ENCODE measurements at places on chromosomes 5 and 9.

DNA sequence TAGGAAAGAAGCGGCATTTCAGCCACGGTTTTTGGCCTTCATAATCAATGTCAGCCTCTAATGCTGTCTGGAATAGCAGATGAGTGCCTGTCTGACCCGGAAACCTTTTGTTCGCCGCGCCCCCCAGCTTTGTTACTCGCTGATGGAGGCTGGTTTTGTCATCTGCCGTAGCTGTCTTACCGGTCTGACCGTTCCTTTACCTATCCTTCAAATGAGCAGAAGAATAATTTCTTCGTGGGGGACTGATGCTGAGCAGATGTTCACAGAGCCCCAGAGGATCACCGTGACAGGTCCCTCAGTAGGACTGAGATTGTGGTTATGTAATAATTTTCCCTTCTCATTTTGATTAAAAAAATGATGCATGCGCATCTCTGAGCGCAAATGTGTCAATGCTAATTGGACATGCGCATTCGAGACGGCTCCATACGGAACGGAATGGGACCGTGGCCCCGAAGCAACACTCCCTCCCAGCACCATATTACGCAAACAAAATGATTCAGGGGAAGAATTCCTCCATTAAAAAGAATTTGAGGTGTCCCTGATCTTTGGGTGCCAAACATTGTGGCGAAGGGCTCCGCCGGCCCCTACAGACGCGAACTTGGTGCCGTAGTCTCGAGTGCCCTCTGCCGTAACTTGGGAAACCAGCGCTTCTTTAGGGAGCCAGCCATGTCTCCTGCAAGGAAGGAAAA is 27.6 kb downstream of the TLX3 start:
- peak; percentile 16 for DNase-seq

DNA sequence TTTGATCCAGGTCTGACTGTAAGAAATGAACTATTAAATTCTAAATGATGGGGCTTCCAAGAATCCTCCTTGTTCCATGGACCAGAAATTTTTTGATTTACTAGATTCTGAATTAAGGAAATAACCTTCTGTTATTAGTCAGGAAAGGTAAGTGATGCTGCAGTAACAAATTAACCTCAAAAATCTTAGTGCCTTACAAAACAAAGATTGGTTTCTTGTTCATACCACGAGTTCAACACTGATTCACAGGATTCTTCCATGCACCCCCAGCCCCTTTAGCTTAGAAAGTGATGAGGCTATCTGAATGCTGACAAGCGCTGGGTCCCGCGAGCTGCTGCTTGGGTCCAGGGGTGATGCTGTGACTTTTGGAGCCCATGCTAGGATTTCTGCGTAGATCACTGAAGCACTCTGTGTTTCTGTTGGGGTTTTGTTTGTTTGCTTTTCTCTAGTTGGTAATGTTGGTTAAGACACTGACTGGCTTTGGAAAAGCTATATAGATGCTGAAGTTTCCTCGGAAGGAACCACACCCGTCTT is 52.3 kb downstream of the COL15A1 start:
- DNase-seq, result no peak

DNA sequence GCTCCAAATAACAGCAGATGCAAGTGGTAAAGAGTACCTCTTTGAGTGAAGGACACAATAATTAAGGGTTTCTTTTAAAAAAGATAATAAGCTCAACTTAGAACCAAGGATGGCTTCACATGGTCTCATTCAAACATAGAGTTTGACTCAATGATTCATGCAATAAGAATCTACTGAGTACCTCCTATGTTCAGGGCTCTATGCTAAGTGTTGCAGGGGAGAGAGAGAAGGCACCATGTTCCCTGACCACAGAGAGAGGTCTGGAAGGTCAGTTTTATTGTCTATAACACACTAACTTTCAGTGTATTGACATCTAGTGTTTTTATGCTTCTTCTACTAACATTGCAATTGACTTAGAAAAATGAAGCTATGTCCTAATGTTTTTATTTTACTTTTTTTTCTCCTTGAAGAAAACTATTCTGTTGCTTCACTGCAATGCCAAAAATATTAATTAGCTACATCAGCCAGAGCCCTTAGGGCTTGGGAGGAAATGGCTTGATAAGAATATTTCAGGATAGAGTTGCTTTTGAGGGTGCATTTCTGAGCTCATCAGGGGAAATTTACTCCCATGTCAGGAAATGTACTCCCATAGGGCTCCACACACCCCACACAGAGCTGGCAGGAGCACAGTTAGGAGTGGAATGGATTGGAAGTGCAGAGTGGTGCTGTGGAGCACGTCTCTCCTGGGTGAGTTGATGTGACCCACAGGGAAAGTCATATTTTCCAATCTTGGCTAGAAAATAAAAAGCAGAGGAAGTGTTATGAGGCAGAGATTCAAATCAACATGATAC is 106.6 kb downstream of the PDE8B start:
- no peak for DNase-seq

DNA sequence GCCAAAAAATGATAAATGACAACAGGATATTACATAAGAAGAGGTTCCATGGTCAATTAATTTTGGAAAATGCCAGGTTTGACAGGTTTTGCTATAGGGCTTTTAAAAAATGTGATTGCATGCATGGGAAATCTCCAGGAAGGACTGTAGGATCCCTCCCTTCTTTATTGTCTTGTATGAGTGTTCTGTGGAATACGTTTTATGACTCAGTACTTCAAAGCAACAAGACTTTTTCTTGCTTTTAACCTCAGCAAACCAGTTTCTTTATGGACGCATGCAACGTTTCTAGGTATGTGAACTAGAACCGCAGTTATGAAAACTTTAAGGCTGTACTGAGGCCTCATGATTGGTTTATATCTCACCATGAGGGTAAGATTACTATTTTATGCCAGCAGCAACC is 76.6 kb upstream of the NTRK2 start:
- no peak for DNase-seq

GRCh38 chr5:31604644-31605043 is 34.3 kb upstream of the PDZD2 start:
- no peak for DNase-seq

GRCh38 chr5:39980056-39980455 is 555.3 kb upstream of the DAB2 start:
- no peak for DNase-seq

GRCh38 chr5:38380537-38380936 is 122.2 kb downstream of the EGFLAM start:
- no peak for DNase-seq

GRCh38 chr9:114349713-114350480 is 20.2 kb downstream of the ORM2 start:
- DNase-seq, result no peak

GRCh38 chr9:126564716-126565115 is 49.0 kb upstream of the LMX1B start:
- DNase-seq, result no peak

- no peak for DNase-seq
These were observed 173.7 kb downstream of the SLC28A3 start for GRCh38 chr9:84166891-84167290.

DNA sequence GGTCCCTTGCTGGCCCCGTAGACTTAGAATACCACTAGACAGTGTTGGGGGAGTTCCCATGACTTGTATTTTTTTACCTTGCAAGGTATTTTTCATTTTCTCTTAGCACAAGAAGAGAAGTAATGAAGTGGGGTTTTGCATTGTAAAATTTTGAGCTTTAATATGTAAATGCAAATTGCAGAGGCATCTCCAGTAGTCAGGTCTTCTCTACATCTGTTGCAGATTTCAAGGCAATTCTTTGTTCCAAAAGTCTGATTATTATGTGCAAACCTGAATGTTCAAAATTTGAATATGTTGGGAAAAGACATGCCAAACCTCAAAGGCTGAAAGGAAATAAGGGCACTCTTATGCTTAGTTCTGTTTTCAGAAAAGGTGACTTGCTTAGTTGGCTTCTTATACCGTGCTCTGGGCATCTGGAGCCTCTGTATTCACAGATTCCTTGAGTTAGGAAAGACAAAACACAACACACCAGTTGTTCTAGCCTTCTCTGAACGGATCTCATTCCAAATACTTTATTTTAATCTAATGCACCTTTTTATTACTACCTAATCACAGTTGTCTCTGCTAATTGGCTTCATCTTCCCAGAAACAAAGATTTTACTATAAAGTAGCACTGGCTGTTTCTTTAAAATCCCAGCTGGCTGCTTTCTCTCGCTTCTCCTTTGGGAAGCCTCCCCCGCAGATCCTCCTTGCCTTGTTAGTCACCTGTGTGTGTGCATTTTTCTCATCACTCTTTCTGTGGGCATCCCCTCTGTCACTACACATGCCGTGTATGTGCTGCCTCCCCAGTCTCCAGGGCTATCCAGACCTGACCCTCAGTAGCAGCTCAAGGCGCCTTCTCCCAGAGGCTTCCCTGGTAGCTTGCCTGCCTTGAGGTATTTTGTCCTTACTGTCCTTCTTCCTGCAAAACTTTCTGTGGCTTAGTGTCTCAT is 138.2 kb downstream of the TLE4 start:
- DNase-seq, result no peak

GRCh38 chr5:124252191-124252638 is 494.2 kb downstream of the ZNF608 start:
- DNase-seq, result no peak

DNA sequence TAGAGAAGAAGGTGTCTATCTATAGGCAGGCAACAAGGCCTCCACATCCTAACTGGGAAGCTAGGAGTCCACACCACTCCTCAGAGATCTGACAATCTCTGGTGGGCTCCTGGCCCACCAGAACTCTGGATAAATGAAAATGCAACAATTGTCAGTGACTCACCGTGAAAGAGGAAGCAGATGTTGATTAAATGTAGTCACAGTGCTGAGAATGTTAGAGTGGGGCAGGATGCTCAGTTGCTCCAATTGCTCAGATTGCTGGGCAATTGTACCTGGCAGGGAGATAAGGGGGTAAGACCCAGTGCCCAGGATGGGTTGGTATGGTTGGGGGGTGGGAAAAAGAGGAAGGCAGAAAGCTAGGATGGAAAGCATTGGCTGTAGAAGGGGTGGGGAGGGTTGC is 4.3 kb downstream of the CCL19 start:
- DNase-seq, result no peak

GRCh38 chr5:128749136-128749898 is 211.3 kb upstream of the FBN2 start:
- no peak for DNase-seq

DNA sequence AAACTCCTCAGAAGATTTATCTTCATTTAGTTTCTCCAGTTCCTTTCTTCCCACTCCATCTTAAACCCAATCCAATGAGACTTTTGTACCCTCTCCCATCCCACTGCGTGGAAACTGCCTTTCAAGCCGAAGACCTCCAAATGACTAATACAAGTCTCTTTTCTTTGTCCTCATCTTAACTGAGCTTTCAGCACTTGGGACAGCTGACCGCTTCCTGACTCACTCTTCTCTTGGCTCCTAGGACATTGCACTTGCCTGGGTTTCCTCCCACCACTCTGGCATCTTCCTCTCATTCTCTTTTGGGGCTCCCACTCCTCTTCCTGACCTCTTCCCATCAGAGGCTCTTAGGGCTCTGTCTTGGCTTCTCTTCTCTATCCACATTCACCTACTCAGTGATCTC is 243.7 kb downstream of the HSPA4 start:
- DNase-seq, result no peak

DNA sequence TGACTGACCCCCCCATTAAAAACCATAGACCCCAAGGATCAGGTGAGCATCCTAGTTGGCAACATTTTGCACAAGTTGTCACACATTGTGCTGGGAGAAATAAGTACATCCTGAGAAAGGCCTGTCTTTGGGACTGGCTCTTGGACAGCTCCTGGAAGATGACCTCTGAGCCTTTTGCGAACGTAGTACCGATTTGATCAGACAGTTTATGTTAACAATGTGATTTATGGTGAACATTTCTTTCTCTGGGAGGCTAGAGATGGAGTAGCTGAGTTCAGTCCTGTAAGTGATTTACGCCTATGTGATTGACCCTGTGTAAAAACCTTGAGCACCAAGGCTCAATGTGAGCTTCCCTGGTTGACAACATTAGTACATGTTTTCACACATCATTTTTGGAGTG is 41.7 kb downstream of the LOX start:
- DNase-seq, result no peak

DNA sequence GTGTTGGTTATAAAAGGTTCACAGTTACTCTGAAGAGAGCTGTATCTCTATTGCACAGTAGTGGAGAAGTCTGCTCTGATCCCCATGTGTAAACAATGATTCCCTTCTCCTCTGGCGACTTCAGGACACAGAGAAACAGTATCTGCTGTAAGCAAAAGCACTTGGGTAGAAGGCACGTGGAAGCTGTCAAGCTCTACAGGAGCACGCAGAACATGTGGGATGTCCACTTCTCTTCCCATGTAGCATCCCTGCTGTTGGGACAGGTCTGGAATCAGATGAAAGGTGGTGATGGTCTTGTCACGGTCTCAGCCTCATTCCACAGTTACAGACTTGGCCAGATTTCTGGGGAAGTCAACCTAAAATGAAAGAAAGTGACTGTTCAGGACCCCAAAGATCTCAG is 9.4 kb upstream of the MAPK9 start:
- DNase-seq, result no peak

DNA sequence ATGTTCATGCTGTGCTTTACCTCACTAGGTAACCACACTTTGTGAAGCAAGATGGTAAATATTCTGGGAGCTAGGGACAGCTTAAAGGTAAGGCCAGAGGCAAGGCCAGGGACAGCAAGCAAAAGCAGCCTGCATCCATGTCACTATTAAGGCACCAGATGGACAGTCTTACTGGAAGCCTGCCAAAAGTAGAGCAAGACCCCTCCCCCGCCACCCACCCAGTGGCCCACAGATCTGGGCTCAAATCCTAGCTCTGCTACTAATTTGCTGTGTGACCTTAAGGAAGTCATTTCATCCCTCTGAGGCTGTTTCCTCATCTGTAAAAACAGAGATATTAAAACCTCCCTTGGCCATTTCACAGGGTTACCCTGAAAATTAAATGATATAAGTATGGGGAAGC is 13.2 kb upstream of the ERMP1 start:
- DNase-seq, result no peak

GRCh38 chr9:79962150-79962549 is 390.4 kb downstream of the TLE4 start:
- no peak for DNase-seq

DNA sequence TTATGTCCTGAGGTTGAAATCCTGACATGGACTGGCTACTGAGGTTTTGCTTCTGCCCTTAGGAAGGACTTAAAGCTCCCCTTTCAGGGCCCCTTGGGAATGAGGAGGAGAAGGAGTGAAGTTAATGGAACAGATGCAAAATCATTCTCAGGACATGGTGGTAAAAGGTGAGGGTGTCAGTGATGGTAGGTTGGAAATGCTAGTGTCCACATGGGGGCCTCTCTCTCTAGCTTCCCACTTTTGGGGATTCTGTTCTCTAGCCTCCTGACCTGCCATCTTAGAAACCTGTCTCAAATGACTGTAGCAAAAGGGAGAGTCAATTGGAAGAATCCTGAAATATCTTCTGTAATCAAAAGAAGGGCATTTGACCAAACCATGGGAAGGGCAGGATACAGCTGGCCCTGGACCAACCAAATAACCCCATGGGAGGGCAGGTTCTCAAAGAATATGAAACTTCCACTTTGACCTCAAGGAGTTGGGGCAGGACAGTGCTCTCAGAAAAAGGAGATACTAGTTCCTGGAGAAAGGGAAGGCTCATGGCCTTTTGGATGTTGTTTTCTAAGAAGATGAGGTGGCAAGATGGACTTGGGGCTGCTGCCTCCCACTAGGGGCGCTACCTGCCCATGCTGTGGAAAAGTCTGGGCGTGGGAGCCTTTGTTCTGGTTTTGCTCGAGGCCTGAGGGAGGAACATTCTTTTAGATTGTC is 21.2 kb upstream of the MLANA start:
- DNase-seq, result peak; percentile 25
